Stimulated activated CD4-positive, alpha-beta T cell treated with anti-CD3 and anti-CD28 coated beads, TNF-alpha, amount 100 ng/mL, for 1 hour (primary cell): ENCODE measurements at places on chromosomes 5 and 9.

DNA sequence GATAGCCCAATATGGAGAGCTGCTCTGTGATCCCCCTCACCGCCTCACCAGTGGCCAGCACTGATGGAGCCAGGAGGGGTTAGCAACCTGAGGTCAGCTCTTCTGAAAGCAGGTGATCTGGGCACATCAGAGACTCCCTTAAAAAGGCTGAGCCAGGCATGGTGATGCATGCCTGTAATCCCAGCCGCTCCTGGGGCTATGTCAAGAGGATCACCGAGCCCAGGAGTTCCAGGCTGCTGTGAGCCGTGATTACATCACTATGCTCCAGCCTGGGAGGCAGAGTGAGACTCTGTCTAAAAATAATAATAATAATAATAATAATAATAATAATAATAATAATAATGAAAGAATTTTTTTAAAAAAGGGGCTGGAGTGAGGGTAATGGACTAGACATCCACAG lies 66.6 kb upstream of the HRH2 start:
- DNase-seq = no peak

DNA sequence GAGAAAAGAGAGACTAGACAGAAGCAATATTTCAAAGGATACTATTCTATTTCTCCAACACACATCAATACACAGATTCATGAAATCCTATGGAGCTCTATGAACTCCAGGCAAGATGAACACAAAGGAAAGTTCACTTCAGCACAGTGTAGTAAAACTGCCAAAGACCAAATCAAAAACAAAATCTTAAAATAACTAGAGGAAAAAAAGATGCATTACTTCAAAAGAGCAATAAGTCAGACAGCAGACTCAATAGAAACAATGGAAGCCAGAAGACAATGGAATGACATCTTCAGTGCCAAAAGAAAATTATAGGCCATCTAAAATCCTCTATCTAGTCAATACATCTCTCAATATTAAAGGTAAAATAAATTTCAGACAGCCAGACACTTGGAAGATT lies 205.3 kb upstream of the TBC1D2 start:
- DNase-seq = no peak

GRCh38 chr9:127588740-127589506 lies 23.2 kb upstream of the STXBP1 start:
- DNase-seq = no peak

GRCh38 chr9:37904445-37905130 lies 661 bp upstream of the SLC25A51 start:
- no peak for DNase-seq

GRCh38 chr5:139682016-139682975 lies 34.1 kb downstream of the CXXC5 start:
- DNase-seq = no peak

GRCh38 chr5:168055961-168056360 lies 235.5 kb upstream of the WWC1 start:
- DNase-seq = no peak

DNA sequence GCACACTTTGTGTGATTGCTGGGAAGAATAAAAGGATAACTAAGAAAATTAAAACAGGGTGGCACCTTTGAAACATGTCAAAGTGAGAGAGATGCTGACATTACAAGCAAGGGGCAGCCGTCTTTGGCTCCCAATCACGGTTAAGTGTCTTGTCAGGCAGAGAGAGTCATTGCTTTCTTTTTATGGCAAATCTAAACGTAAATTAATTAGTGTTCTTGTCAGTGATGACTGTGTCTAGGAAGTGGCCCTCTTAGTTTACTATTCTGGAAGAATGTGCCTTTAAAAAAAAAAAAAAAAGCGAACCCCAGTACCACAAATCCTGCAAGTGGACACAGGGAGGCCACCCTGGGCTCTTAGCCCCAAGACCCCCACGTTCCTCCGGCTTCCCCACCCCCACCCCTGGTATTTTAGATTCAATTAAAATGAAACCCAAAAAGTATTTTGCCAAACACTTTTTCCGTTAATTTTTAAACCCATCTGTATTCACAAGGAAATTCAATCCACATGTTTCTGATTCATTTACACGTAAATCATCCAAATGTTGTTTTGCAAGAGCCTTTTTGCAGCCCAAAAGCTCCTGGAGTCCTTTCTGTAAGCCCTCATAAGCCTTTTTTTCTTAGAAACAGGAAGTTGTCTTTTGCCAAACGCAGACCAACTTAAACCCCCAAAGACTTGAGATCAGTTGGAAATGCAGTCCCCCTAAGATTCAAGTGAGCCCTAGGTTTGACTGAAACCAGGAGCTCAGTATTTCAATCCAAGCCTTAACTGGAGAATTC lies 399.3 kb downstream of the EBF1 start:
- DNase-seq = no peak

GRCh38 chr9:104927216-104927911 lies 591 bp downstream of the ABCA1 start:
- no peak for DNase-seq

- DNase-seq = no peak
Measured at GRCh38 chr9:36930941-36931340, 103.1 kb downstream of the PAX5 start.

GRCh38 chr5:148887123-148887881 lies 60.9 kb downstream of the ADRB2 start:
- DNase-seq = no peak

DNA sequence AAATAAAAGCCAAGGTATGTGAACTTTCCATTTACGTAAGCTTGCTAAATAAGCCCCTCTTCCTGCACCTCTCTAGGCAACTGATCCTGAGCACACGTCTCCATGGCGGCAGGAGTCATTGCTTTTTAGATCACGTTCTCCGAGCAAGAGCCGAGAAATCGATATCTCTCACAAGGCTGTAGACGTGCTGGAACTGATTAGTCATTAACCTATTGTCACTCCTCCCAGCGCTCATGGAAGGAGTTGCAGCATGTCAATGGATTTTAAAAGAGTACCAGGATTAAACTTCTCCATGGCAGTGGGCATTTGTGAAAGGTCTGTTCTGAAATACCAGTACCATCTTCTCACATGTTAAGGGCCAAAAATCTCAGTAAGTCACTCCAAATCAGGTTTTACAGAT lies 4.7 kb upstream of the ADCY2 start:
- no peak for DNase-seq

GRCh38 chr9:113985968-113986585 lies 92.0 kb downstream of the AMBP start:
- DNase-seq = no peak

- no peak for DNase-seq
Measured at GRCh38 chr5:169067751-169068173, 233.2 kb downstream of the SLIT3 start.

DNA sequence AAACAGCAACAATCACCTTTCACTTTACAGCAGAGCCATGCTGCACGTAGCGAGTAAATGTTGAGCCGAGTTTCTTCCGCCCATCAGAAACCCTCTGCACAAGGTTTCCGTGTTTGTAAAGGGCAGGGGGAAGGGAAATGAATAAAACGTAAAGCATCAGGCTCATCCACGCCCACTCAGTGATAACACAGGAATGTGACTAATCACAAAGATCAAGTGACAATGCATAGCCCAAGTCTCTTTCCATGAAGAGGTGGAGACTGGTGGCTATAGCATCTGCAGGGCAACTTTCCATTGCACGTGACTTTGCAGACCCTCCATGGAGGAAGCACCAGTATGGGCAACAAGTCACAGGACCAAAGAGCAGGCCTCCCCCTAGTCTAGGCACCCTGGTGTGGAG lies 56.6 kb downstream of the CAMSAP1 start:
- no peak for DNase-seq

GRCh38 chr5:150166037-150166649 lies 435 bp upstream of the CDX1 start:
- no peak for DNase-seq

DNA sequence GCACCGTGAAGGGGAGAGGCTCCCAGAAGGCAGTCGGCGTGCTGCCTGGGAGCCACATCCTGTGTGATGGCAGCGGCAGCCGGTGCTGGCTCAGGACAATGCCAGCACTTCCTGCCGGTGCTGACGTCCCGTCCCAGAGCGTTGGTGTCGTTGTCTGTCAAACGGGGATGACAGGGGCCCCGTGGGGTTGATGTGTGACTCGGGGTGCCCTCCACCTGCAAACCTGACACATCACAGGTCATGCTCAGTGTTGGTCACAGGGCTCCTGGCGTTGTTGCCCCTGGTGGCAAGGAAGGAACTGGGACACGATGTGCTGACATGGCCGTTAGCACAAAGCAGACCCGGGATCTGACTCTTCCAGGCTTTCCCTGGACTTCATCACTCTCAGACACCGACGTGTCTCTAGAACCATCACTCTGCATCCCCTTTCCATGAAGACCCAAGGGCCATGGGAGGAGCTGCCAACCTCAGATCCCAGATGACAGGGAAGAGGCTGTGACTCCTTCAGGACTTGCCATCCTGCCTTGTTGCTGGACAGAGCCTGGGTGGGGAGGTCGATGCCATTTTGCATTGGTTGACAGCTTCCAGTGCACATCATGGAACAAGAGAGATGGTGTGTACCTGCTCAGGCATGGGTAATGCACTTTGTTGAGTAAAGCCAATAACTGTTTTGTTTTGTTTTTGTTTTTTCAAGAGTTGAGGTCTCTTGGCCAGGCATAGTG lies 21.5 kb downstream of the PLPP7 start:
- DNase-seq = peak; percentile 21

DNA sequence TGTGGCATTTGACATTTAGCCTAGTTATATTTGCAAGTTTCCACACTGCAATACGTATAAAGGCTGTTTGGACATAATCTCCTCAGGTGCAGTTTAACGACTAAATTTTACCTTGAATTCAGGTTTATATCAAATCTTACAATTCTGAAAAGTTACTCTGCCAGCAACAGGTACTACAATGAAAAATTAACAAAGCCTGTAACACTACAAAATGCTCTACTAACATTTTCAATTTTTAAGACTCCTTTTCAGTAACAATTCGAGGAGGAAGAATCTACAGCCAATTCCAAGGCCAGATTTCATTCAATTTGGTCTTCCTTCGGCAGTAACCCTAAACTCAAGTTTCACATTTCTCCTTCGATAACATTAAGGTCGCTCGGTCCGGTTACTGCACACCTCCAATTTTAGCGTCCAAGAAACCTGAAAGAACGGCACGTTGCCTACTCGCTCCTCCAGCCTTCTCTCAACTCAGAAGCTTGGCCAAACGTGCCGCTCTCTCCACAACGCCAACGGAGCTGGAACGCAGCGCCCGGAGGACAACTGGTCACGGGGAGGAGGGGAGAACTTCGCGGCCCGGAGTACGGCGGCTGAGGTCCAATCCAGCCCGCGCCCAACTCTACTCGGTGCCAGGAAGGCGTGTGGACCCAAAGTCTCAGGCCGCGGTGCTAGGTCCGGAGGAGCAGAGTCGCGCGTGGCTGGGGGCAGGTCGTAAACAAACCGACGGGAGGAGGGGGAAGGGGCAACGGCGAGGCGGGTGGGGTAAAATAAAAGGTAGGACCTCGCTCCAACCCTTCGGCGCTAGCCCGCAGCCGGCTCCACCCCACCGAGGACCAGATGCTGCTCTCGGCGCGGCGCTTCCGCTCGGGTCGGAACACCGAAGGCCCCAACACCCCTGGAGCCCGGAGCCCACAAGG lies 681 bp downstream of the FNIP1 start:
- DNase-seq = peak; percentile 10

- DNase-seq = no peak
Measured at GRCh38 chr5:107799306-107799705, 128.6 kb upstream of the EFNA5 start.

DNA sequence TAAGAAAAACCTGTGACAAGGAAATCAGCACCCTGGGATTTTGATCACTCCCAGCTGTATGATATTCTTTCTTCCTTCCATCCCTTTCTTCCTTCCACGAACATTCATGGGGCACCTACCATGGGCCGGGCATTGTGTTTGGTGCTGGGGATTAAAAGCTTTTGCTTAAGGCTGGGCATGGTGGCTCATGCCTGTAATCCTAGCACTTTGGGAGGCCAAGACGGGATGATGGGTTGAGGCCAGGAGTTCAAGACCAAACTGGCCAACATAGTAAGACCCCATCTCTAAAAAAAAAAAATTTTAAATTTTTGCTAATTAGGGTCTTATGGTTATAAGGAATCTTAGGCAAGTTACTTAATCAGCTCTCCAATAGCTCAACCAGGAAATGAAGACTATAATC lies 48.5 kb upstream of the CLINT1 start:
- DNase-seq = no peak

DNA sequence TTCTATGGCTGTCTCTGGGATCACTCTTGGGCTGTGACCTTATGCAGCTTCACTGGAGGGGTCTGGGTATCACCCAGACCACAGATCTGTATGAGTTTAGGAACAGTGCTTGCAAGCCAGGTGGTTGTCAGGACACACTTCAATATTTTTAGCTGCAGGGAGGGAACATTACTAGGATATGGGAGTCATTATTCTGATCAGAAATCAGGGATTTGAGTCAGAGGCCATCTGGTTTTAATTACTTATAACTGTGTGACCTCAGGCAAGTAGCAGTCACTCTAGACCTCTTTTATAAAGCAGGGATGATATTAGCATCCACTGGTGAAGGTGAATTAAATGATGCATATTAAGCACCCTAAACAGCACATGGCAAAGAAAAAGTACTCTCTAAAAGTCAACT lies 60.1 kb upstream of the NMUR2 start:
- DNase-seq = no peak

DNA sequence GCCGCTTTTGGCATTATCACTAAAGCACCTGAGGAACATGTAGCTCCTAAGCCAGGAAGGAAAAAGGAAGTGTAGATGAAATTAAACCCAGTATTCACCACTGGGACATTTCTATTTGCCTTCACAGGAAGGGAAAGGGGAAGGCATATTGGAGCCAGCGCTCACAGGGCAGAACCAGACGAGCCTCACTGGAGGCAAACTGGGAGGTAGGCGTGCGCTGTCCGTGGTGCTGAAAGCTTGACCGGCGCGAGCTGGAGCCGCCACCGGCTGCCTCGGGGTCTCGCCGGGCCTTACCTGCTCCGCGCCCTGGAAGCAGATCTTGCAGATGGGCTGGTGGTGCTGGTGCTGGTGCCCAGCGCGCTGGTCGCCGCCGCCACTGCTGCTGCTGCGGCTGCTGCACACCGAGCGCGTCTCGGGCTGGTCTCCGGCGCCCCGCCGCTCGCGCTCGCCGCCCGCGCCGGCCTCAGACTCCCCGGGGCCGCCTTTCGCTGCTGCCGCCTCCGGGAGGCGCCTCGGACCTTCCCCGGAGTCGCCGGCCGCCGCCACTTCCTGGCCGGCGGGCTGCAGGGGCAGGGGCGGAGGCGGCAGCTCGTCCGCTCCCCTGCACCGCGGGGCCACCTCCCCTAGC lies 732 bp downstream of the MARCHF11 start:
- DNase-seq = no peak
